ENCODE measurements at places on chromosomes 12 and 14.
A peak's percentile ranks its signal among the peaks of the same experiment; 100 is the strongest.

- DNase-seq = no peak
Measured at GRCh38 chr14:94332063-94332583, 9.0 kb upstream of the SERPINA6 start.

GRCh38 chr12:57983146-57983857 lies 41.9 kb downstream of the ATP23 start:
- DNase-seq = no peak

- no peak for DNase-seq
Measured at GRCh38 chr12:130713581-130713991, 2.5 kb downstream of the RIMBP2 start.

DNA sequence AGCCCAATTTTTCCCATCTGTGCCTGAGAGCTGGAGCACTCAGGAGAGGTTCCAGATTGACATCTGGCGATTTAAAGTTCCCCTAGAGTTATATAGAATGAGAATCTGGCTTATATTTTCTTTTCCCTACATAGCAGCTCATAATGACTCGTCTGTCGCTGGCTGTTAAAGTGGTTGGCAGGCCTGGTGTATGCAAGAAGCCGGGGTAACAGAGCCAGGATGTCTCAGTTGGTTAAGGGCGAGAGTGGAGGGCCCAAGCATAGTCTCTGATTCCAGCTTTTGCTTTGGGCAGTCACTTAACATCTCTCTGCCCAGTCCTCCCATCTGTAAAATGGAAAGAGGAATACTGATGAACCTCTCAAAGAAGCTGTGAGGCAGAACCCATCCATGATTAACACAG lies 751.6 kb downstream of the NOVA1 start:
- DNase-seq = no peak

DNA sequence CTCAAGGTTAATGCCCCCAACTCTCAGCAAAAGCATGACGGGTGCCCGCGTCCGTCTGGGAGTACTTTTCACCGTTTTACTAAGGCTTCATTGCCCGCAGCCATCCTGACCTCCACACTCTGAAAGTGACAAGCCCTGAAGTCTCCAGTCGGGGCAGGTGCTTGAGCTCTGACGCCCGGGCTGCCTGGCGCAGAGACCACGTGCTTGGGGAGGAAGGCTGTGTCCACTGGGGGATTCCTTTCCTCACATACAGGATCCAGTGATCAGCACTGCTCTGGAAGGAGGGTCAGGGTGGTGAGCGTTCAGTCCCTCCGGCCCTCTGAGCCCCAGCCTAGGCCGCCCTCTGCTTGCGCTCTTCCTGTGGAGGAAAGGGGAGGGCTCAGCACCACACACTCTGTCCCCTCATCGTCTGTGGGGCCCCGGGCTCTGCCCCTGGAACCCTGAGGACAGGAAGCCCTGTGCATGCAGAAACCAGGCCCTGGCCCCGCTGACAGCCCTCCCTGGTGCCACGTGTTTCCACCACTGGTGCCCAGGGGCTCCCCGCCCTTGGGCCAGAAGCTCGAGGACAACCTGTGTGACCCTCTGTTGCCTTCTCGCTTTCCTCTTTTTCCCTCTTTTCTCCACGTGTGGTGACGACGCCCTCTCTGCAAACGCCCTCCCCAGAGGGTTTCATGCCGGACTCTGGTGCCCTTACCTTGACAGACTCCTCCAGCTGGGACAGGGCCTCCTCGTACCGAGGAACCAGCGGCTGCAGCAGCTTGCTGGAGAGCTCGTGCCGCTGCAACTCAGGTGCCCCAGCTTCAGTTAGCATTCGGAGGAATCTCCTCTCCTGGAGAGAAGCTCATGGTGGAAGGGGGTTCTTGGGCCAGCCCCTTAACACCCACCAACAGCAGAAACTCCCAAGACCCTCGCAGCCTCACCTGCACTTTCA lies 4.9 kb downstream of the DDX51 start:
- DNase-seq = no peak

- no peak for DNase-seq
Measured at GRCh38 chr14:104601786-104602185, 2.8 kb downstream of the TMEM179 start.

GRCh38 chr14:100664231-100664630 lies 62.5 kb upstream of the DLK1 start:
- DNase-seq = no peak

- no peak for DNase-seq
Measured at GRCh38 chr12:22530-23201, 43.9 kb upstream of the IQSEC3 start.

GRCh38 chr12:130589540-130590317 lies 126.4 kb downstream of the RIMBP2 start:
- no peak for DNase-seq

GRCh38 chr14:60090864-60091519 lies 731 bp upstream of the PCNX4 start:
- no peak for DNase-seq

GRCh38 chr12:68591734-68592418 lies 18.8 kb upstream of the RAP1B start:
- DNase-seq = no peak

DNA sequence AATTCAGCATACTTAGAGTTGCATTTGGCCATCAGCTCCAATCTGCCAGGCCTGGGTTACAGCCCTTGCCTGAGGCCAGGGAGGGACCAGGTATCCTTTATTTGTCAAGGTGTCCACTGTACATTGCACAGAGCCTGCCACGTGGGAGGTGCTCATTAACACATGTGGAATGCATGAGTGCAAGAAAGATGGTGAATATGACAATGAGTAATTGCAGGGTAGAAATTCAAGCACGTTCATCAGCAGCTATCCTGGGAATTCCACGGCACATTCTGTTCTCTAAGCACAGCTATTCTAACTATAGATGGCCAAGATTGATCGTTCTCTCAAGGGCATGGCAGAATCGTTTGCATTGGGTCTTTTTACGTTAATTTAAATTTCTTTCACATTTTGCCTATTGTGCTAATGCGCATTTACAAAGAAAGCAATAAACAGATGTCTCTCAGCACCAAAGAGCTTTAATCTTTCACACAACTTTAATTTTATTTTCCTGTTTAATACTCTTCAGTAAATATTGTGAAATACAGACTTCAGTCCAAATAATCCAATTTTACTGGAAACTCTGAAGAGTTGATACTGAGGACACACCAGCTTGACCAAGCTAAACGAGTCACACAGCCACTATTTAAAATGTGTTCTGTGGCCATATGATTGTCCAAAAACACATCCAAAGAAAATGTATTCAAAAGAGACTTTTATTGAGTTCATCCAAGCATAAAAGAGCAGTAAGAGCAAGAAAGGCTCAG lies 1025.7 kb upstream of the TMEM132C start:
- DNase-seq = no peak

DNA sequence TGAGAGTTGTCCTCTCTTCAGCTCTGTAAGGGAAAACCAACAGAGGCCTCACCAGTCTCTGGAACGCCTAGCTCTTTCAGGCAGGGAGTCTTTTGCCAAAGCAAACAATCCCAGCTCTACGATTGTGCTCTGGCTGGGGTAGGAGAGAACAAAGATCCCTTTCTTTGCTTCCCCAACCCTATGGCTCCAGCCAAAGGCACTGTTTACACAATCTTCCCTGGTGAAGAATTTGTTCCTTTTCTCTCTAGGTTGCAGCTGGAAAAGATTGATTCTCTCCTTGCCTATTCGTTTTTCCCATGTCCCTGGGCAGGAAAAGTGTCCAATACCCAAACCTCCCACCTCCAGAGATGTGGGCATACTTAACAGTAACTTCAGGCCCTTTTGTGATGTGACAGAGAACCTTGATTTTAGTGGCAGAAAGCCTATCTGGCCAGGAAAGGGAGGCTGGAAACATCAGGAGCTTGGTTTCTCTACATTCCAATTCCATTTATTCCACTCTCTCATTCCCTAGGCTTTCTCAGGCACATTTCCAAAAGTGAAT lies 16.8 kb downstream of the ATP5MC2 start:
- DNase-seq = peak; percentile 11

DNA sequence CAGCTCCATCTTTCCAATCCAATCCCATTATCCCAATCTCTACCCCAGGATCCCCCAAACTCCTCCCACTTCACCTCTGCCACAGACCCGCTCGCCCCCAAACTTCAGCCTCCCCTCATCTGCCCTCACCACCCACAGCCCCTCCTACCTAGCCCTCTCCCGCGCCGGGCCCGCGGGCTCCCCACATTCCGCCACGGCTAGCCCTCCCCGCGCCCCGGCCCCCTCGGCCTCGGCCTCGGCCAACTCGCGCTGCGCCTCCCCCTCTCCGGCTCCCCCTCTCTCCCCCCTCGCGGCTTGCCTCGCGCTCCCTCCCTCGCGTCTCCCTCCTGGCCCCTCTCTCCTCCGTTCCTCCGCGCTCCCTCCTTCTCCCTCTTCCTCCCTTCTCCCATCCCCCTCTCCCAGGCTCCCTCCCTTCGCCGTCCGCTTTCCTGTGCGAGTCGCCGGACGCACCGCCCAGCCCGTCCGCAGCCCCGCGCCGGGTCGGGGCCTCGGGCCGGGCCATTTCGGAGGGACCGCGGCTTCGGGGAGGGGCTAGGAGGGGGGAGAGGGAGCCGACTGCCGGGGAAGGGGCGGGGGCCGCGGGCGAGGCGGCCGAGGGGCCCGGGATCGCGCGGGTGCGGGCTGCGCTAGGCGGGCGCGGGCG lies at the start of gene ATN1:
TSS of gene ATN1 (plus strand) at position 581 of the 643 bp plus-strand sequence. CDS start 6,043 bp downstream, outside the sequence.
- peak; percentile 52 for DNase-seq

DNA sequence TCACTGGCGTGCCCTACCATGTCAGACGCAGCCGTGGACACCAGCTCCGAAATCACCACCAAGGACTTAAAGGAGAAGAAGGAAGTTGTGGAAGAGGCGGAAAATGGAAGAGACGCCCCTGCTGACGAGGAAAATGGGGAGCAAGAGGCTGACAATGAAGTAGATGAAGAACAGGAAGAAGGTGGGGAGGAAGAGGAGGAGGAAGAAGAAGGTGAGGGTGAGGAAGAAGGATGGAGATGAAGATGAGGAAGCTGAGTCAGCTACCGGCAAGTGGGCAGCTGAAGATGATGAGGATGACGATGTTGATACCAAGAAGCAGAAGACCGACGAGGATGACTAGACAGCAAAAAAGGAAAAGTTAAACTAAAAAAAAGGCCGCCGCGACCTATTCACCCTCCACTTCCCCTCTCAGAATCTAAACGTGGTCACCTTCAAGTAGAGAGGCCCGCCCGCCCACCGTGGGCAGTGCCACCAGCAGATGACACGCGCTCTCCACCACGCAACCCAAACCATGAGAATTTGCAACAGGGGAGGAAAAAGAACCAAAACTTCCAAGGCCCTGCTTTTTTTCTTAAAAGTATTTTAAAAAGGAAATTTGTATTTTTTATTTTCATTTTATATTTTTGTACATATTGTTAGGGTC lies 13.2 kb downstream of the TRIP11 start:
- DNase-seq = no peak

- DNase-seq = no peak
Measured at GRCh38 chr12:118034429-118035189, 18.1 kb downstream of the RFC5 start.

- DNase-seq = no peak
Measured at GRCh38 chr12:127178052-127178451, 1088.9 kb upstream of the TMEM132C start.

DNA sequence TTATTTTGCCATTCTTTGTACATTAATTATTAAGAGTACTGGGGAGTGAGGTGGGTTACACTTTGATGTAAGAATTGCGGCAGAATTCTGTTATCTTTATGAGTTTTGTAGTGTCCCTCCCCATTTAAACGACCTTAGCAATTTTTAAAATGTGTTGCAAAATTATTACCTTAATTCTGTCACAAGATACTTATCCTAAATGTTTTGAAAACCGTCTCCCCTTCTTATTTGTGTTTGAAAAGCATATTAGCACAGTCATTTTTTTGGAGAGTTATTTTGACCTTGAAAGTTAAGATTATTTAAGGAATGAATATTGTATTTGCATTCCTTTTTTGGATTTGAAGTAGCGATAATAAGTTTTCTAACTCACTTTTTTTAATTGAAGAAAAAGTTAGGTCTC lies 2.2 kb downstream of the ARHGAP5 start:
- DNase-seq = no peak

GRCh38 chr12:84757978-84758377 lies 154.6 kb downstream of the SLC6A15 start:
- no peak for DNase-seq

DNA sequence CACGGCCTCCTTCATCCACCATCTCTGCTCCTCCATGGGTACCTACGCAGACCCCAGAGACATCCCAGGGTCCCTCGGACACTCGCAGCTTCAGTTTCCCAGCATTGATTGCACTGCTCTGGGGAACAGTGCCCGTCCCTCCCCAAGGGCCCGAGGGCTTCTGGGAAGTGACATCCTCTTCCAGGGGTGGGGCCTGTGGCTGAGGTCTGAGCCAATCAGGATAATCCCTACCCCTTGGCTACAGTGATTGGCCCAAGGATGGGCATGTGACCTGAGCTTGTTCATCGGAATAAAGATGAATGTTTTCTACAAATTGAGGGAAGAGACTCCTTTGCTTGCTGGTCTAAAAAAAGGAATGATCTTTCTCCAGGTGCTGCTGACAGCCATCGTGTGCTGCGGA lies 37.3 kb upstream of the MYL2 start:
- no peak for DNase-seq

DNA sequence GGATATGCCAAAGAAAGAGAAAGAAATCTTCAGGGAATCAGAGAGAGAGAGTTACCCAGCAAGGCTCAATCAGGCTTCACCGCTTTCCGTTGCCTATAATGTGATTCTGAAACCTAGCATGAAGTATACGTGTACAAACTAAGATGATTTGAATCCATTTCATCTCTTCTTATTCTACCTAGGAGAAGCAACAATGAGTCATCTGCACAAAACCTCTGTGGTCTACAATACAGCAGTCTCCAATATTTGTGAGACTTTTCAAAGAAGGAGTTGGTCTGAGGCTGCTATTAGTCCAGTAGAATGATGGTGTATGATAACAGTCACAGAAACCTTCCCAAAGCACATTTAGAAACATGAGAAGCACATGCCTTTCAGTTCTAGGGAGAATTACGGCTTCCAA lies 141.9 kb downstream of the C12orf42 start:
- DNase-seq = no peak

GRCh38 chr12:46450279-46450748 lies 77.7 kb upstream of the SLC38A2 start:
- DNase-seq = no peak

GRCh38 chr12:68067762-68068376 lies 78.6 kb downstream of the IFNG-AS1 start:
- DNase-seq = no peak

- DNase-seq = no peak
Measured at GRCh38 chr12:125122668-125123067, 57.4 kb downstream of the AACS start.

GRCh38 chr12:25574761-25575160 lies 21.7 kb upstream of the LMNTD1 start:
- no peak for DNase-seq

DNA sequence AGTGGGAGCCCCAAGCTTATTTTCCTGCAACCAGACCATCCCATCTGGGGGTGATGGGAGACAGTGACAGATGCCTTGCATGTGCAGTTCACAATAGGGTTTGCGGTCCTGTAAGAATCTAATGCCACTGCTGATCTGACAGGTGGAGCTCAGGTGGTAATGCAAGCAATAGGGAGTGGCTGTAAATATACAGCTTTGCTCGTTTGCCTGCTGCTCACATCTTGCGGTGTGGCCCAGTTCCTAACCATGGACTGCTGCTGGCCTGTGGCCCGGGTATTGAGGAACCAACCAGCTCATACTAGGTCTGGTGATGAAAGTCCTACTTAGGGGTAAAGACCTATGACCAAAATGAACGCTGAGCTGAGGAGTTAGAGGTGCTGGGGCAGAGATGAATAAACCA lies 36.1 kb upstream of the CCDC88C start:
- no peak for DNase-seq
